ENCODE measurements at places on chromosomes 5 and 9. TPM values are rescaled to one million over a fixed set of nuclear protein-coding genes. Genes with fewer than 3 reads are reported as not detected.

CDX1 gene
- total RNA-seq, result 0.17 TPM

DNAJB5 gene
- 12.1 TPM for total RNA-seq

AJM1 gene
- 1.6 TPM for total RNA-seq

IL3 gene
- not detected for total RNA-seq

SLC35A4 gene
- total RNA-seq, result 23.2 TPM

ZNF782 gene
- total RNA-seq, result 4.0 TPM

PCDHB13 gene
- under 0.01 TPM for total RNA-seq

ALDH7A1 gene
- 70.7 TPM for total RNA-seq

CLIC3 gene
- 5.8 TPM for total RNA-seq

SLC25A2 gene
- total RNA-seq, result 1.0 TPM

PITX1 gene
- total RNA-seq, result 12.6 TPM

OBP2B gene
- not detected for total RNA-seq

FXN gene
- 2.5 TPM for total RNA-seq

CBY3 gene
- total RNA-seq, result not detected

ANKRD18B gene
- total RNA-seq, result 0.87 TPM

NEUROG1 gene
- not detected for total RNA-seq

GGTA1 gene
- not detected for total RNA-seq

ENTPD8 gene
- total RNA-seq, result not detected

NOXA1 gene
- total RNA-seq, result 0.73 TPM

INSYN2B gene
- 14.6 TPM for total RNA-seq

ZNF366 gene
- total RNA-seq, result not detected

SLC6A7 gene
- not detected for total RNA-seq

C9orf50 gene
- total RNA-seq, result 0.44 TPM

SLC36A3 gene
- not detected for total RNA-seq

NIPSNAP3A gene
- 25.1 TPM for total RNA-seq

CDC25C gene
- 13.7 TPM for total RNA-seq

MSANTD3 gene
- 66.5 TPM for total RNA-seq

RGS7BP gene
- not detected for total RNA-seq

SOX30 gene
- under 0.01 TPM for total RNA-seq

NUTM2F gene
- not detected for total RNA-seq

ADAMTS19 gene
- 0.73 TPM for total RNA-seq

PCDHB9 gene
- total RNA-seq, result 0.17 TPM

ADAMTSL2 gene
- under 0.01 TPM for total RNA-seq

UBE2QL1 gene
- not detected for total RNA-seq

IFNA14 gene
- total RNA-seq, result not detected

PDGFRB gene
- 126 TPM for total RNA-seq

TMEM215 gene
- total RNA-seq, result not detected

BTNL8 gene
- not detected for total RNA-seq

FAM169A gene
- 0.17 TPM for total RNA-seq

TUSC1 gene
- 7.4 TPM for total RNA-seq

PTPRD gene
- 13.1 TPM for total RNA-seq
